ENCODE measurements at places on chromosomes 13 and 19.

DNA sequence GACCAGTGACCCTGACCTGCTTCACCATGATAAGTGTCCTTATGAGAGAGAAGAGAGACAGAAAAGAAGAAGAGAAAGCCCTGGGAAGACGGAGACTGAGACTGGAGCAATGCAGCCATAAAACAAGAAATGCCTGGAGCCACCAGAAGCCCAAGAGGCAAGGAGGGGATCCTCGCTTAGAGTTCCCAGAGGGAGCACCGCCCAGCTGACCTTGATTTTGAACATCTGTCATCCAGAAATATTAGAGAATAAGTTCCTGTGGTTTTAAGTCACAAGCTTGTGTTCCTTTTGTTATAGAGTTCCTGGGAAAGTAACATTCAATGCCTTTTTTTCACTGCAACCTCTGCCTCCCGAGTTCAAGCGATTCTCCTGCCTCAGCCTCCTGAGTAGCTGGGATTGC, 20.2 kb downstream of the CERS1 start:
- no peak for DNase-seq

DNA sequence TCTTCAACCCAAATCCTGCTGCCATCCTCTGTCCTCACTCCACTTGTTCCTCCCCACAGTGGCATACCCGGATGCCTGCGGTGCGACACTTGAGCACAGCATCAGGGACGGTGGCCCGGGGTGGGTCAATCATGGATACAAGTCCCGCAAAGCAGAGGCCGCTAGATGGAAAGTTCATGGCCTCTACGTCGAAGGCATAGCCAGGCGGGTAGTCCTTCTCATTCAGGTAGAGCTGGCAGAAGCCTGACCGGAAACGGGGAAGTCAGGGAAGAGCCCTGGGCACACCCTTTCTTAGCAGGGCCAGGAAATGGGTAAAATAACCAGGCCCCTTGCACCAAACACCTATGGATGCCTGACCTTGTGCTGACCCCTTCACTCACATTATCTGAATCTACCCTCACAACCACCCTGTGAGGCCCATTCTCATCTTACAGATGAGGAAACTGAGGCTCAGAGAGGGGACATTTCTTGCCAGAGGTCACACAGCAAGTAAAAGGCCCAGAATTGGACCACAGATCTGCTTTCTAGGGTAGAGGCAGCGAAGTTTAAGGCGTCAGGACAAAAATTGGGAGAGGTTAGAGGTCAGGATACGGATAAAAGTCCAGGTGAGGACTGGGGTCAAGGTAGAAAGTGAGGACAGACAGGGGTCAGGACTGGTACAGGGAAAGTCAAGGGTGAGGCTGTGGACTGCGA, 6.5 kb downstream of the ATP4A start:
- DNase-seq, result no peak

DNA sequence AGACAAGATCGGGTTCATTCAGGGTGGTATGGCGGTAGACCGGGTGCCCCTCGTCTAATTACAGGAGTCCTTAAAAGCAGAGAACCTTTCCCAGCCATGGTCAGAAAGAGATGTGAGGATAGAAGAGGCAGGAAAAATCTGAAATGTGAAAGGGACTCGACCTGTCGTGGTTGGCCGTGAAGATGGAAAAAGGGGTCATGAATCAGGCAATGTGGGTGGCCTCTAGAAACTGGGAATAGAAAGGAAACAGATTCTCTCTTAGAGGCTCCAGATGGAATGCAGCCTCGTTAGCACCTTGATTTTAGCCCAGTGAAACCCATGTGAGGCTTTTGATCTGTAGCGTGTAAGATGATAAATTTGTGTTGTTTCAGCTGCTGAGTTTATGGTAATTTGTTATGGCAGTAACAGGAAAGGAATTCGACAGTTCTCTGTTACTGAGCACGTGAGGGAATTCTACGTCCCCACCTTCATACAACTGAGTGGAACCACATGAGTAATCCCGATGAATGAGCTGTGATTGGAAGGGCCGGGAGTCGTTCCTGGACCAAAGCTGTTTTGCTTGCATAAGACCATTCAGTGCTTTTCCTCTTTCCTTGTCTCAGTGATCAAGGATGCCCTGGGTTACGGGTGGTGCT, 11.0 kb upstream of the CA11 start:
- DNase-seq, result no peak

- DNase-seq, result no peak
These were observed 12.2 kb downstream of the PODNL1 start for GRCh38 chr19:13926010-13926409.

DNA sequence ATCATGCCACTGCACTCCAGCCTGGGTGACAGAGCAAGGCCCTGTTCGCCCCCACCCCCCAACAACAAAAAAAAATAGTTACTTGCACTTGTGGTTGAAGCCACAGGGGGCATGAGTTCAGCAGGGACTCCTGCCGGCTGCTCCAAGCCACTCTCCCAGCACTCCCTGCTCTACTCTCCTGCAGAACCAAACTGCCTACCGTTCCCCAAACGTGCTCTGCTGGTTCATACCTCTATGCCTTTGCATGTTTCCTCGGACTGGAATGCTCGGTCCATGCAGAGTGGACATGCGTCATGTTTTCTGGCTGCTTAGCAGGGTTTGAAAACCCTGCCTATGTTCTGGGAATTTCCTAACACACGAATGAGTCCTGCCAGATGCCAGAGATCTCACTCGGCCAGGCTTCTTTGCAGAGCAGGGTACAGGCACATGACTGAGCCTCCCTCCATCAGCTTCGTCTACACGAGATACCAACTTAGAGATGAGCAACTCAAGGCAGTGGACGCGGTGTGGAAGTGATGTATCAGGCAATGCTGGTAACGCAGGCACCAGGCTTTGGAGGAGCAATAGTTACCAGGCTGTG, 8.5 kb upstream of the SLC25A15 start:
- DNase-seq, result no peak

DNA sequence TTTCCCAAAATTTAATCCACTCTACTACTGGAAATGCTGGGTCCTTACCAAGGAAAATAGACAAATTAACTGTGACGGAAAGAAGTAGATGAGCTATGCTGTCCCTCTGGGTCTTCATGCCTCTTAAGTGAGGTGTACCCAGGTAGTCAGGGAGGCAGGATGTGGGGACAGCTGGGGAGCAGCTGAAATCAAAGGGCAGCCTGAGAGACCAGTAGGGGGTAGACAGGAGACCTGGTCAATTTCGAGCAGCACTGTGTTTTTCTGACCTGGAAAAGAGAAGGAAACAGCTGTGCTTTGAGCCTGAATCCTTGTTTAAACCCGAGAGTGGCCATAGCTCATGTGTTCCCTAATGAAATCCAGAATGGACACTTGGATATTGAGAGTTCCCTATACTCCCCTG, 587.3 kb downstream of the EFNB2 start:
- DNase-seq, result no peak

GRCh38 chr19:5917431-5918107, 3.5 kb downstream of the CAPS start:
- no peak for DNase-seq

GRCh38 chr13:112740502-112741131, 50.8 kb downstream of the ATP11A start:
- peak; percentile 64 for DNase-seq

DNA sequence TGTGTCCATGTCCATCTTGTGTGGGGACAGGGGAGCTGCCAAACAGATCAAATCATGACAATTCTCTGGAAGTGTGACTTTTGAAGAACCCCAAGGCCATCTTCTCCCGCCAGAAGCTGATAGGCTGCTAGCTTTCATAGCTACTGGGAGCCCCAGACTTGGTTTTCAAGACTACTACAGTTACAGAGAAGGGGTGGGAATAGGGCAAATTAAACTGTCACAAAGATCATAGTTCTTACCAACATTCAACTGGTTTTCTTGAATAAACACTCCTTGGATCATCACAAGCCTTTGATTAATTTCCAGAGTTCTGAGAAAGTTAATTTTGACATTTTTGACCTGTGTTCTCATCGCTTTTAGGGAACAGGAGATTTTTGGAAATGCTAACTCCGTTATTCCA, 67.8 kb upstream of the FARP1 start:
- DNase-seq, result no peak
